Stimulated activated CD4-positive, alpha-beta T cell treated with anti-CD3 and anti-CD28 coated beads, Interleukin-2, amount 100 ng/mL, for 4 hours (primary cell): ENCODE measurements at places on chromosomes 1 and 21.

DNA sequence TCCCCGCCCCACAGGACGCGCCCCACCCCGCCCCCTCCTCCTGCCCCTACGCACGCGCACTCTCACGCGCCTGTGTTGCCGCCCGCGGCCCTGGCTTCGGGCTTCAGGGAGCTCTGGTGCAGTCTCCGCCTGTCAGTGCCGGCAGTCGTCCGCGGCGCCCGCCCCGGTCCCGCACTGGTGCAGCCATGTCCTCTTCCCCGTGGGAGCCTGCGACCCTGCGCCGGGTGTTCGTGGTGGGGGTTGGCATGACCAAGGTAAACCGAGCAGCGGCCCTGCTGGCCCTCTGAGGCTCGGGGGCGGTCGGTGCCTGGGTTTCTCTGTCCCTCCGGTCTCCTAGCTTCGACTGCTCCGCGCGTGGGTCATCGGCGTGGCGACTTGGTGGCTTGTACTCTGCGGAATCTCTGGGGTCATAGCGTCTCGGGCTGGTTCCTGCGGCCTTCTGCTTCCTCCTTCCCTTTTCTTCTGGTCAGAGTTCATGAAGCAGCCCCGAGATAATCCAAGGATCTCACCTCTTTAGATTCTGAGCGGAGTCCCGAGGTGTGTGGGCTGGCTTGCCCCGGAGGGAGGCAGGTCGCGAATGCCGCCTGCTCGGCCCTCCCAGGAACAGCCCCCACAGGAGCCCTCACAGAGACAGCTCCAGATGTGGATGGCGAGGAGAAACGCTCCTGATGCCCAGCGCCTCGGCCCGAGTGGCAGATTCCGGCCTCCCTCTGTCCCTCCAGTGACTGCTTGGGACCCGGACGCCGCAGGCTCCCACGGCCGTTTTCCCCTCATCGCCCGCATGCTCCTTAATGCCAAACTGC is at the start of gene SCP2:
TSS of gene SCP2 (plus strand) at position 65 of the 803 bp plus-strand sequence. CDS start at position 186, 121 bp downstream.
- DNase-seq: peak; percentile 70

DNA sequence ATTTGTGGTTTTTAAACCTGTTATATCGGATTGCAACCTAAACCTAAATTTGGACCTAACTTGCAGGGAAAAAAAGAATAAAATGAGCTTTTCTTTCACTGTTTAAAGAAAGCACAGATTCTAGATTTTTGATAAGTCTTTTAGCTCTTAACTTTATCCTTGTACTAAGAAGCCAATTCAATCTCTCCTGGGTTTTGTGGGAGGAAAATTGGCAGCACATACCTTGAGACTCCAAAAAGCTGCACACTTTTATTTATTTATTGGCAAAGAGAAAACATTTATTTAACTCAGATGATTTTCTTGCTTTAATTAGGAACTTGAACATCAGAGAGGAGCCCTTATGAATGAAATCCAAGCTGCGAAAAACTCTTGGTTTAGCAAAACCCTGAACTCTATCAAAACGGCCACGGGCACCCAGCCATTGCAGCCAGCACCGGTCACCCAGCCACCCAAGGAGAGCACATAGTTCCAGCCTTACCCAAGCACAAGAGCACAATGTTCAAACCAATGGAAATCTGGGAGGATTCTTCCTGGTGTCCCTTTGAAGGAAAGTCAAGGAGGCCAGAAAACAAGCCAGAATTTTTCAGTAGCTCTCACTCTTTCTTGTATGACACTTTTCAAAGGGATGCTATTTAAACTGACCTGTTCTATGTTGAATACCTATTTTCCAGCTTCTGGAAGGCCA is 10.1 kb upstream of the CACYBP start:
- no peak for DNase-seq

- no peak for DNase-seq
Observed at GRCh38 chr1:237927198-237927597, 36.5 kb upstream of the ZP4 start.

- no peak for DNase-seq
Observed at GRCh38 chr1:116768416-116769103, 14.3 kb downstream of the CD2 start.

GRCh38 chr1:87204921-87205320 is 123.8 kb upstream of the LMO4 start:
- DNase-seq: no peak

- peak; percentile 63 for DNase-seq
Observed at GRCh38 chr1:160837558-160838205, 25.0 kb downstream of the CD244 start.

DNA sequence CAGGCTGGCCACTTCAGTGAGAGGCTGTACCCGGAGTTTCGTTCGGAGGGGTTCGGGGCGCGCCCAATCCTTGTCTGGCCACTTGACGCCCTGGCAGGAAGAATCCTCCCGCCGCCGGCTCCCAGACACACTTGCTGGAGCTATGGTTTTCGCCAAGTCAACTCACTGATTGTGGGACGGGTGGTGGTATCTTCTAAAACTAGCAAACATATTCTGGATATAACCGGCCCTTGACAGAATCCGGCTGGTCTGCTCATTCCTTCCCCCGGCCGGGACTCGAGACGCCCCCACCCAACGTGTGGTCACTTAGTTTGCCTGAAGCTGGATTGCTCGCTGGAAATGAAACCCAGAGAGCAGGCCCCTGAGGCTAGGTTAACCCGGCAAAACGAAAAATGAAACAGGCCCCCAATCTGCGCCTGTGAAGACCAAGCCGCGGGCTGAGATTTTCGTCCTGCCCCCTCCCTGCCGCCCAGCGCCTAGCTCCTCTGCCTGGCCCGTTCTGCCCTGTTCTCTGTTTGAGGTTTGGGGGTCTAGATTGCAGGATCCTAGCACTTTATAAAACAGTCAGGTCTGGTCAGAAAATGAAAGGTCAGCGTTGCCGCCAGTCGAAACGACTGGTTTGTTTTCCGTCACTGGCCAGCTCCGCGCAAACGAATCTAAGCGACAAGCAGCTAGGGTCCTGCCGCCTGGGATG is 4.6 kb downstream of the GFI1 start:
- DNase-seq: no peak

GRCh38 chr1:184365699-184366098 is 21.1 kb upstream of the C1orf21 start:
- DNase-seq: no peak

DNA sequence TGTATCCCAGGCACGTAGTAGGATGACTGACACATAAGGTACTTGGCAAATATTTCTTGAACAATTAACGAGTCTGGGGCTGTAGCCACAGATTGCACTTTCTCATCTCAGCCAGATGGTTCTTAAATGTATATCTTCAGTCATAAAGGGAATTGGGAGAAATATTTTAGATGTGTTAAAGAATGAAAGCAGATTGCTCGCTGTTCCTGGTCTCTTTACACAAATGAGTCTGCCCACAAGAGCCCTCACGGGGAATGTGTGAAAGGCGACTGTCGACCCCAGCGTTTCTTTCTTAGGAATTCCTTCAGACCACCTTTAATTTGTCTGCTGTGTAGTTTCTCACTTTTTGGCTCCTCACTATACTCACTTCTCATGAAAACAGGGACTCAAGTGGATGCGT is 725 bp downstream of the MT1HL1 start:
- no peak for DNase-seq

DNA sequence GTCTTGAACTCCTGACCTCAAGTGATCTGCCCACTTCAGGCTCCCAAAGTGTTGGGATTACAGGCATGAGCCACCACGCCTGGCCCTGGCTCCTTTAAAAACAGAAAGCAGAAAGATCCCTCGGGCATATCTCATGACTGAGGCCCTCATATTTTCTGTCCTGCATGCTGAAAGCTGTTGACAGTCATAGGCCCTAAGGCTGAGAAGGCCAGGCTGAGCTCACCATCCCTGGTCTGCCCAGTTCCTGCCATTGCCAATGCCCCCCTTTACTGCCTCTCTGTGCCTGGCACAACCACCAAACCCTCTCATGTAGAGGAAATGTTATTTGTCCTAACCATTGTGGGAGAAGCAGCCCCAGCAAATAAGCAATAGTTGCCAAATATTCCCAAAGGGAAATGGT is 12.7 kb downstream of the CD34 start:
- no peak for DNase-seq

DNA sequence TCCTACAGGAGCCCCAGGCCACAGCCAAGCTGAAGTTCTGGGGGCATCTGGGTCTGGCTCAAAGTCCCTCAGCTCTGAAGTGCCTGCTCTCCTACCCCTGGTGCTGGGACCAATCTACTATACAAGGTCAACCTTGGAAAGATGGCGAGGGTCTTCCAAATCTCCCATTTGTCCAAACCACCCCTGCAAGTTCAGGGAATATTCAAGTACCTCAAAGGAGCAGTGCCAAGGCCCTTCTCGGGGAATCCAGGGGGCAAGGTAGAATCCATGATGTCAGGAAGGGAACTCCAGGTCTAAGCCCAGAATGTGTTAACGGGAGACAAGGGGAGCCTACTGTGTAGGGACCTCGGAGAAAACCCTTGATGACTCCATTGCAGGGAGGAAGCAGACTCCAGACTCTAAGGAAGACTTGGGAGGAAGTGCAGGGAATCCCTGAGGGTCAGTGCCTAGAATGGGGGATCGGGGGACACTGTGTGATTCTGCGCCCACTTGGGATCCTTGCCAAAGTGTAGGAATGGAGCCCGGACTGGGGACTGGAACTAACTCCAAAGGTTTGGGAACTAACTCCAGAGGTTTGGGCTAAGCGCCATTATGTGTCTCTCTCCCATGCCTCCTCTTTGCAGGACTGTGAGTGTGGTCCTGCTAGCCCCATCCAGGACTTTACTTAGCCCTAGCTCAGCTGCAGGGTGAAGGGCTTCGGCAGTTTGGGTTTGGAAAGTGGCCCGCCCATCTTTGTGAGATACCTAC is 8.7 kb downstream of the TAL1 start:
- DNase-seq: no peak

DNA sequence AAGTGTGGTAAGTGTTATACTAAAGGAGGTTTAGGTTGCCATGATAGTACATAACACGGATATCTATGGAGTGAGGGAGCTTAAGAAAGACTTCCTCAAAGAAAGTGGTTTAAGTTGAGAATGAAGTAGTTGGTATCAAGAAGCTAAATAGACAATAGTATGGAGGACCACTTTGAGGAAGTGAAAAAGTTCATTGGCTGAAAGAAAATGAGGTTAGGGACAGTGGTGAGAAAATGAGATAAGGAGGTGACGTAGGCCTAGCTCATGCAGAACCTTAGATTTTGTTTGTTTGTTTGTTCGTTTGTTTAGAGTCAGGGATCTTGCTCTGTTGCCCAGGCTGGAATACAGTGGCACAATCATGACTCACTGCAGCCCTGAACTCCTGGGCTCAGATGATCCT is 72.2 kb upstream of the PPIH start:
- no peak for DNase-seq
